ENCODE measurements at places on chromosomes 12 and 14. TPM values are rescaled to one million over a fixed set of nuclear protein-coding genes. Genes with fewer than 3 reads are reported as not detected.

Gene ATG2B
- polyA plus RNA-seq, result 4.4 TPM

Gene KRT5
- polyA plus RNA-seq, result 5.6 TPM

Gene LHX5
- polyA plus RNA-seq, result not detected

Gene AMN1
- 8.6 TPM for polyA plus RNA-seq

Gene NAA30
- 25.4 TPM for polyA plus RNA-seq

Gene BEST3
- 0.60 TPM for polyA plus RNA-seq

Gene PRKD1
- polyA plus RNA-seq, result 1.9 TPM

Gene GPD1
- 197 TPM for polyA plus RNA-seq

Gene KSR2
- not detected for polyA plus RNA-seq

Gene TTC8
- polyA plus RNA-seq, result 2.4 TPM

Gene RIN3
- 1.8 TPM for polyA plus RNA-seq

Gene TC2N
- 12.4 TPM for polyA plus RNA-seq

Gene ST8SIA1
- polyA plus RNA-seq, result 1.4 TPM

Gene GALNT6
- 45.2 TPM for polyA plus RNA-seq

Gene TMCC3
- 16.9 TPM for polyA plus RNA-seq

Gene ABCD2
- polyA plus RNA-seq, result 0.40 TPM

Gene C14orf119
- polyA plus RNA-seq, result 43.8 TPM

Gene IL31
- polyA plus RNA-seq, result not detected

Gene LBHD2
- polyA plus RNA-seq, result not detected
